ENCODE measurements at places on chromosomes 7 and 10.

DNA sequence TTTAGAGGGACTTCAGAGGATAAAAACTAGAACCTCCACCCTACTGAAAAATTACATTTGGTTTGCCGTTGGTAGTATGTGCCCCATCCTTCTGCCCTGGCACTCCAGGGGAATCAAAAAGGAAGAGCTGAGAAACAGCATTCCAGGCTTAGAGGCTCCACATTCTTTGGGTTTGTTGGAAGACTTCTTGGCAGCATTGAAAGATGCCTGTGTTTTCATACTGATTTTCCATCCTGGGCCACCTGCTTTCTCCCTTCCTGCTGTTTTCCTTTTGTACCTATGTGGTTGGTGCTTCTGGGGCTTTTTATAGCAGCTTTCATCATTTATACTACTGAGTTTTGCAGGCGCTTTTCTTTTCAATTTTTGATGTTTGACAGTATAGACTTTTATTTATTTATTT is 61.7 kb downstream of the AUTS2 start:
- DNase-seq: no peak

- DNase-seq: no peak
Measured at GRCh38 chr7:88132725-88133124, 87.1 kb downstream of the SRI start.

- DNase-seq: no peak
Measured at GRCh38 chr7:151761231-151761630, 115.7 kb downstream of the PRKAG2 start.

DNA sequence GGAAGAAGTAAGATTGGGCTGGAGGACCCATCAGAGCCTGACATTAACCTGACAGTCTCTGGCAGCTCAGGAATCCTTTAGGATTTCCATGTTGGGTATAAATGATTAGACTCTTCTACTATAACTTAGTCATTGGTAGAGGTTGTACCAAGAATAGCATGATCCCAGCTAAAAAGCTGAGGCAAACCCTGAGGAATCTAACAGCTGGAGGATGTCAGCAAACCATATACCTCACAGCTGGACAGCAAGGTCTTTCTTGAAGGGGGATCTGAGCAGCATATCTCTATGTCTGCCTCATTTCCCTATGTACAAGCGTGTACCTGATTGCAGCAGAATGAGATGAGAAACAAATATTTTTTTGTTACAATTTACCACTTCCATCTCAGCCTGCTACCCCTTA is 103.2 kb downstream of the NPSR1 start:
- DNase-seq: no peak

DNA sequence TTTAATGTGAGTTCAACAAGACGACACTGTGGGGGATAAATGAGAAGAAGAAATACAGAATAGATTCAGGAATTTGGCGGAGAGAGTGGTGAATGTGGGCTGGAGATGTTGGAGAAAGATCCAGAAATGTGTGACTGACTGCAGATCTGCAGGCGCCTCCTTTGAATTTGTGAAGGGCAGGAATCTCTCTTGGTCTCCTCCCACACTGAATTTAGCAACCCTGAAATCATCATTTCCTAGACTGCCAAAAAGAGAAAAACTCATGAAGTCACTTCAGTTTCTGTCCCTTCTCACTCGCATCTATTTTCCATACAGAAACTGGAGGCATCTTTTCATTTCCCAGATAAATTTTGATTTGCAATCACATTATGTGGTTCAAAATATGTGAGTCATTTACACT is 128.7 kb downstream of the GNAI1 start:
- DNase-seq: no peak

DNA sequence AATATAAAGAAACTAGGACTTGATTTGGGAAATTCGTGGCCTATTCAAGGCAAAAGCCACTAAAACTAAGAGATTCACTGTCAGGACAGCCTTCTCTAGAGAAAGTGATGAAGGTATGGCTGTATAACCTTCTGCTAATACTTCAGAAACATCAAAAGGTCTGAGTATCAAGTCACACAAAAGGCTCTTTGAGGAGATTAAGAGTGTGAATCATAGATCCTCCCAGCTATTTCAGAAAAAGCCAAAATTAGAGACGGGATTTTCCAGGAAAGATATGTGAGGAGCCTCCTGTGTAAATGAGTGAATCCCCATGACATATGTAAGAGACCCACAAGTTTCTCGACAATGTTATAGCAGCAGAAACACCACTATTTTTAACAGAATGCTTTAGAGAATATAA is 56.2 kb downstream of the UBE3C start:
- DNase-seq: no peak

- DNase-seq: no peak
Measured at GRCh38 chr10:3270577-3271316, 98.2 kb upstream of the PITRM1 start.

DNA sequence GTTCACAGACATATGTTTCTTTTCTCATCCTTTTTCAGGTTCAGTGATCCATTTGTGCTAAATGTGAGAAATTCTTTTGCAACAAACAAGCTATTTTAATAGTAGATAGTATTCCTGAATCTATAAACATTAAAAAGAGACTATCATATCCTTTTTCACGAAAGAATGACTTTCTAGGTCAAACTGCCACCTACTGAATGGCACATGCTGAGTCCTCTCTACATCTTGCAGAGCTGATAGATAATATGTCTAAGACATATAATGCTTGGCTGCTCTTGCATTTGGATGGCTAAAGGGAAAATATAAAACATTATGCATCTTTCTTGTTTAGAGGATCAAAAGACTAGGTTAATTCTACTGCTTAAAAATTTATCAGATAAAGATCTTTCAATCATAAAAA is 114.1 kb upstream of the SLC26A5 start:
- DNase-seq: no peak

- no peak for DNase-seq
Measured at GRCh38 chr7:22262538-22262937, 94.4 kb downstream of the RAPGEF5 start.

GRCh38 chr7:134071355-134072331 is 55.5 kb upstream of the LRGUK start:
- DNase-seq: no peak

DNA sequence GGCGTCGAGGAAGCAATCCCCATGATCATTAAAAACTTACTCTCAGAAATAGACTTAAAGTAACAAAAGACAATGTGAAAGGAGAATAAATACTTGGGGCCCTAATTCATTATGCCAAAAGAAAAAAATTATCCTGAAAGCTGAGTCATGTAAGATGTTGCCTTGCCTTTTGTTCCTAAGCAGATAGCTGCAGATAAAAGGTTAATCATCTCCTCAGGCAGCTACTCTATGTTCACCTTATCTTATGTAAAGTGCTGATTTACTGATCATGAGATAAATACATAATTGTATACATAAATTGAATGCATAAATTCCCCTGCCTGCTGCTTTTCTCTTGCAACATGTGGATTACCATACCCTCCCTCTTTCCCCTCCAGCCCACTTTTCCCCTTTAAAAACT is 28.1 kb upstream of the CREB3L2 start:
- DNase-seq: no peak

- no peak for DNase-seq
Measured at GRCh38 chr7:158549616-158550393, 37.8 kb downstream of the PTPRN2 start.

DNA sequence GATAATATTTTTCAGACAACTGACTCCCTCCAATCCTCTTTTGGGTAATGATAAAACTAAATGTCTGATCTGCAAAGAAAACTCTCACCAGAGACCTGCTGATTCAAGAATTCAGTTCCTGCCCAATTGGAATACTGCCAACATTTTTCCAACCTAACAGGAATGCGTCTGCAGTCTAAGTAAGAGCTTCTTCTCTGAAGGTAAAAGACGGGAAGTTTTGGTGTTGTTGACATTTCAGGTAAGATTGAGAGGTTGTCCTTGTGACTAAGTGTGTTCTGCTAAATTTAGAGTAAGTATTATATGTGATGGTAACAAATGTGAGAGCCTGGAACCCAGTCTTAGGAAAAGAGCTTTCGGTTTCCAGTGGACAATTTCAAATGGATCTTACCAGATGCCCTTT is 17.6 kb downstream of the IFIT5 start:
- no peak for DNase-seq

DNA sequence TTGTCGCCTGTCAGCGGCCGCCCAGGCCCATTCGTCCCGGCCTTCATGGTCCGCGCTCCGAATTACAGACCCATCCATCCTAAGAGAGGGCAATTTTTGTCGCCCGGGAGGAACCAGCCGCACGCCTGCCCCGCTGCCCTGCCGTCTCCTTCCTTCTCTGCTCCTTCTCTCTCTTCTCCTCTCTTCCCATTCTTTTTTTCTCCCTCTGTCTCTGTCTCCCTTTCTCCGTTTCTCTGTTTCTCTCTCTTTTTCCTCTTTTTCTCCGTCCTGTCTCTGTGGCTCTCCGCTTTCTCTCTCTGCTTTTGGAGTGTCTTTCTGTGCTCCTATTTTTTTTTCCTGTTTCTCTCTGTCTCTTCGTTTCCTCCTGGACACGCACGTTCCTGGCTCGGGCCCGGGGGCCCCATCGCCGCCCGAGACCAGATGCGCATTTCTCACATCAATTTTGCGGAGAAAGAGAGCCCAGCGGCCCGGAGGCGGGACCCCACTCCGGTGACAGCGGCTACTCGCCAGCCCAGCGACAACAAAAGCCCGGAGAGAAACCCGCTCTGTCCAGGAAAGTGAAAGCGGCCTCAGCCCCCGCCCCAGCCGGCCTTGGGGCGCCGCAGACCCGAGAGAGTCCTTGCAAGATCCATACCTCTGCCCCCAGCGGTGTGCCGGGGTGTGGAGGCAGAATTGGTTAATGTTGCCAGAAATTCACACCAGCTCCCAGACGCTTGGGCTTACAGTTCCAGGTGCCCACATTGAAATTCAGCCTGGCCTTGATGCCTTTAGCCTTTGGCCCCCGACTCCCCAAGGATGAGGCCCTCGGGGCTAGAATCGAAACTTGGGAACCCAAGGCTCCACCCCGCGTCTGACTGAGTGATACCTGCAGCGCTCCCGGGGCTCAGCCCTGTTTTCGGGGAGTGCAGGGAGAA is 4.1 kb downstream of the LBX1 start:
- DNase-seq: no peak

GRCh38 chr7:16357921-16358320 is 63.4 kb downstream of the CRPPA start:
- DNase-seq: no peak

GRCh38 chr7:144534655-144535395 is 131.3 kb upstream of the NOBOX start:
- DNase-seq: no peak

DNA sequence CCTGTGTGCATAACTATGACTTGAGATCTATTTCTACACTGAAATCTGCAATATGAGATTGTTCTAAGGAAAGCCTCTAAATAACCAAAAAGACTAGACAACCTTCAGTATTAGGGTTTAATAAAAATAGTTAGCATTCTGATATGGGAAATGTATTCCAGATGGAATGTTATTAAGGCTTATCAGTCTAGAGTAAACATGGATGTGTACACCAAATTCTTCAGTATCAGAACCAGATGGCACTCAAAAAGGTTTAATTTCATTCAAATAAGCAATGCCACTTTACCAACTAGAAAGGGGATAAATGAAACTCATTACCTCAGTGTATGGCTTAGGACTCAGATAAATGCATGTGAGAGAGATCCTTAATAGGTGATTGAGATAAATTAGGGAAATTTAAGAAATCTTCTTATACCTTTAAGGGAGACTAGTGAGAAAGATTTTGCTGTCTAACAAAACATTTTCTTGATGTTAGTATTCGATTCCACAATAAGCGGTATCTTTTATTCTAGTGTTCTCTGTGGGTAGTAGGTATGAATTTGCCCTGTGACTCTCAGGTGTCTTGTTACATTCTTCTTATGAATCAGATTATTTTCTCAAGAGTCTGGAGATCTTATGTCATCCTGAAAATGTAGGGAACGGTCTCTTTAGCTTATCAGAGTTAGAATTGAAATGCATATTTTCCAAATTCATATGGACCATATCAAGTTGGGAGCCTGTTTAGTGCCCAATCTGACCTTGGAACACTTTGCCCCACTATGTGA is 159.2 kb downstream of the PRKG1 start:
- DNase-seq: no peak

- DNase-seq: no peak
Measured at GRCh38 chr7:2953099-2953498, 90.6 kb downstream of the CARD11 start.

DNA sequence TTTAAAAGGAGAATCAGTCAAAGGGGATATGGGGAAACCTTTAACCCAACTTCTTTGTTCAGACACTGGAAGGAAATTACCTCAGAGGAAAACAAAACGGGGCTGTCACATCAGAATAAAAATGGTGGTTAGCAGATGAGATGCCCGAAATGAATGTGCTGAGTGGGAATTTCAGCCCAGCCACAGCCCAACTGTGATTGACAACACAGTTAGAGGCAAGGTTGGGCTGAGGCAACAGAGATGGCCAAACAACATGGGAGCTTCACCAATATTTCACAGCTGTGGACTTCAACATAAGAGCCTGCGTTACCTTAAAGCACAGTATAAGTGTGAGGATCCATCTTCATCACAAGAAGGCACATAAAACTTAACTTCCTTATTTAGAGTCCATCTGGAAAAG is 133.5 kb upstream of the PTPRZ1 start:
- no peak for DNase-seq

GRCh38 chr10:117741524-117741923 is 199.0 kb downstream of the EMX2 start:
- DNase-seq: no peak

DNA sequence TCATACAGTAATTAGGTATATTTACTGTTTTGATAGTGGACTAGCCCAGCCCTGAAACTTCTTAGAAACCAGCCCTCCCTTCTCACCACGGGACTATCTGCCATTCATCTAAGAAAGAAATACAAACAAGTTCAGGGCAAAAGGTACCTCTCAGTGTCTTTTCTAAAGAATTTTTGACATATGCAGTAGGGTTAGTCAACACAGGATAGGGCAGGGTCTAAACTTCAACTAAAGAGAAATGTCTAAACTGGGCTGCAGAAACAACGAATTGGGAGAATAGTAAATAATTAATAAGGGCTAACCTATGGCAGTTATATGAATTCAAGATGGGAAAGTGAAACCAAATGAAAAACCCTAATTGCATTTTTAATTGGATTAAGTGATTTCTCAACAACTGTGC is 496.6 kb downstream of the INHBA start:
- DNase-seq: no peak

- no peak for DNase-seq
Measured at GRCh38 chr10:120047926-120048325, 155.4 kb downstream of the SEC23IP start.

GRCh38 chr7:73449422-73449821 is 15.8 kb downstream of the FZD9 start:
- DNase-seq: no peak

DNA sequence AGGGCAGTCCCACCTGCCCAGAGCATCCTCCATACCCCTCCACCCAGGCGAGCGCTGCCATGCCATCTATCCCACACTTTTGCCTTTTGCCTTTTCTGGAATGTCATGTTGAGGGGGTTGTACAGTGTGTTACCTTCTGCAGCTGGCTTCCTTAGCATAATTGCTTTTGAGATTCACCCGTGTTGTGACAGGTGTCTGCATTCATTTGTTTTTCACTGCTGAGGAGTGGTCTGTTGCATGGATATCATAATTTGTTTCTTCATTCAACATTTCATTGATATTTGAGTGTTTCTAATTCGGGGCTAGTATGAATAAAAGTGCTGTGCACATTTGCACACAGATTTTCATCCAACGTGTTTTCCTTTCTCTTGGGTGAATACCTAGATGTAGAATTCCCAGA is 353.9 kb downstream of the PAXIP1 start:
- no peak for DNase-seq

All from effector memory CD4-positive, alpha-beta T cell (primary cell).